ENCODE measurements at places on chromosomes 11 and 22.

GRCh38 chr11:63683133-63683991 is 2.1 kb downstream of the RTN3 start:
- DNase-seq = no peak

DNA sequence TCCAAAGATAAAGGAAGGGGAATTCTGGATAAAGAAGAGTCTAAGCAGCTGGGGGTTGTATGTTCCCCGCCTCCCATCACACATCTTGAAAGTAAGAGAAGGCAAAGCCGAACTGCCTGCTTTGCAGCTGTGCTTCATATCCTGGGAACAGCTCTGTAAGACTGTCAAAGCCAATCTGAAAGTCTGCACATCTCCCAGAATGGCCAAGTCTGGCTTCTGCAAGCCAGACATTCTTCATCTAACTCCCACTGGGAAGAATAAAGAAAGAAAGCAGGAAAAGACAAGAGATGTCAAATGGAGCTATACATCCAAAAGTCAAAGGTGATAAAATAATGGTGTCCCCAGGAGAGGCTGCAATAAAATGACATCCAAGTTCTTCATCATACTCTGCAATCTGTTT is 15.4 kb downstream of the MORC2 start:
- DNase-seq = no peak

DNA sequence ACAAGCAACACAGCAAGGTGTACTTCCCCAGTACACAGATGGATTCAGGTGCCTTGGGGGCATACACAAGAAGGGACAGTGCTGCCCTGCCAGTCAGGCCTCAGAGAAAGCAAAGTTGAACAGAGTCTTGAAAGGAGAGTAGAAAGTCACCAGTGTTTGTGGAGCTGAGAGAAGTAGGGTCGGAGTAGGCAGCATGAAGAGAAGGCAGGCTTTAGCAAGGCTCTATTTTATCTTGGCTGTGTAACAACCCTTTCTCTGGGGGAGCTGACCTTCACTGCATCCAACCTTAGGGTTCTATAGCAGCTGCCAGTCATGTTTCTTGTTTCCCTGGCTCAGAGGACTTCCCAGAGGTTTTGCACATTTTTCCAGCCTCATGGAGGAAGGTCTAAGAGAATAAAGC is 77.4 kb upstream of the BLID start:
- DNase-seq = no peak

GRCh38 chr11:34104680-34105078 is 750 bp upstream of the NAT10 start:
- DNase-seq = no peak

- DNase-seq = no peak
Measured at GRCh38 chr22:46450931-46451561, 86.4 kb downstream of the CELSR1 start.

DNA sequence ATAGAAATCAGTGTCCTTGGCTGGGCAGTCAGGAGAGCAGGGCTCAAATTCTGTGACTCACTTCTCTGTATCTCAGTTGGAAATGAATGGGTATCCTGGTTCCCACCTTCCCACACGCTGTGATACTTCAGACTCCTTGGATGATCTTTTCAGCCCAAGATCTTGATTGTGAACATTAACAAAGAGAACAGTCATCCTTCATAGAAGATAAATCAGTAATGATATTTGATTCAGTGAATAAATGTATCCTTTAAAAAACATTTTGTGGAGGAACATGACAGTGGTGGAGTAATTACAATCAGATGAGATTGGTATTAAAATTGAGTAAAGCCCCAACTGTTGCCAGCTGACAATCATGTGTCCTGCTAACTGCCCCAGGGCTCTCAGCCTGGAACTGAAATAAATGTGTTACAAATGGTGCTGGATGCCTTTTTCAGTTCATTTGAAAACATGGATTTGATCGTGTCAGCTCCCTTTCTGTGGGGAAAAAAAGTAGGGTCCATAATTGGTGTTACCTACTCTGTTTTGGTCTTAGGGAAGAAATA is 72.9 kb upstream of the OR5AN1 start:
- no peak for DNase-seq

DNA sequence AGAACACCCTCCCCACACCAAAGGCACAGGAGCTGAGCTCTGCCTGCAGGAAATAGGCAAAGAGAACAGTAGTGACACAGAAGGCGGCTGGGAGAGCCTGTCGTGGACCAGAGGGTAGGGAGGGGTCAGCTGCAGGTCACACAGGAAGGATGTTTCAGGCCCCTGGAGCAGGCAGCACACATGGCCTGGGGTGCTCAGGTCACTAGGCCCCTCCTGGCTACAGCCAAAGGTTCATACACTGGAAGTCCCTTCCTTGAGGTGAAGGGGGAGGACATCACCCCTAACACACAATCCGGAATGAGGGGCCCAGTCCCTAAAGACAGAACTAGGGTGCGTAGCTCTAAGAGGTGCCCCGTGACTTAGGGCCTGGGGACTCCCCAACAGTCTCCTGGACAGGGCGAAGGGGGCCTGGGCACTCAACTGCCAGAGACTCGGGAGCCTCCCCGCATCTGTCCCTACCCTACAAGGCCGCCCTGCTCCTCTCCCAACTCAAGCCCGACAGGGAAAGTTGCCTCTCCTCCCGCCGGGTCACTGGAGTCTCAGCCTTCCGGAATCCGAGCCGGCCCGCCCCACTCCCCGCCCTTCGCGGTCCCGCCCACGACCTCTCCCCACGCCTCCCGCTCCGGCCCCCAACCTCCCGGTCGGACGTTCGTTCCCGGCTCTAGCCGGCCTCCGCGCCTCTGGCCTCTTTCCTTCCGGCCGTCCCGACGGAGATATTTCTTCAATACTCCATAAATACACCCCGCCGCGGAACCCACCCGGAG is at the start of gene CYB5R2:
Gene CYB5R2, minus strand, starts transcription at position 541 of the 764 bp plus-strand sequence. CDS start 675 bp downstream, outside the sequence.
- no peak for DNase-seq

- DNase-seq = no peak
Measured at GRCh38 chr11:9646324-9646723, 17.6 kb upstream of the SWAP70 start.

DNA sequence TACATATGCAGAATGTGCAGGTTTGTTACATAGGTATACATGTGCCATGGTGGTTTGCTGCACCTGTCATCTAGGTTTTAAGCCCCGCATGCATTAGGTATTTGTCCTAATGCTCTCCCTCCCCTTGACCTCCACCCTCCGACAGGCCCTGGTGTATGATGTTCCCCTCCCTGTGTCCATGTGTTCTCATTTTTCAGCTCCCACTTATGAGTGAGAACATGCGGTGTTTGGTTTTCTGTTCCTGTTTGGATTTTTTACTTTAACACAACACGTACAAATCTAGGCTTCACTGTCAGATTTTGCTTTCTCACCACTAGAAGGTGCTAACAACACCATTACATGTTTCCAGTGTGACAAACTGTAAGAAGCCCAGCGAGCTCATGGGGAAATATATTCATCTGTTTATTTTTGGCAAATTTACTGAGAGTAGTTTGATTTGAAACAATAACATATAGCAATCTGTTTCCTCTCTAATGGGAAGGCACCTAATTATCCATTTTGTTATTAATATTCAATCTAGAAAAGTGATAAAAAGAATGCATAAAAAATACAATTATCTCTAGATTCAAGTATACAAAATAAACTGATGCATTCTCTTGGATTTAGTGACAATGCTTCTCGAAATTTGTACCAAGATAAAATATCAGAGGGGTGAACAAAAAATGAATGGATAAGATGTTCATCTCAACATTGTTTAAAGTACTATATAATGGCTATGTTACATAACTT is 23.2 kb upstream of the BIRC3 start:
- DNase-seq = no peak

DNA sequence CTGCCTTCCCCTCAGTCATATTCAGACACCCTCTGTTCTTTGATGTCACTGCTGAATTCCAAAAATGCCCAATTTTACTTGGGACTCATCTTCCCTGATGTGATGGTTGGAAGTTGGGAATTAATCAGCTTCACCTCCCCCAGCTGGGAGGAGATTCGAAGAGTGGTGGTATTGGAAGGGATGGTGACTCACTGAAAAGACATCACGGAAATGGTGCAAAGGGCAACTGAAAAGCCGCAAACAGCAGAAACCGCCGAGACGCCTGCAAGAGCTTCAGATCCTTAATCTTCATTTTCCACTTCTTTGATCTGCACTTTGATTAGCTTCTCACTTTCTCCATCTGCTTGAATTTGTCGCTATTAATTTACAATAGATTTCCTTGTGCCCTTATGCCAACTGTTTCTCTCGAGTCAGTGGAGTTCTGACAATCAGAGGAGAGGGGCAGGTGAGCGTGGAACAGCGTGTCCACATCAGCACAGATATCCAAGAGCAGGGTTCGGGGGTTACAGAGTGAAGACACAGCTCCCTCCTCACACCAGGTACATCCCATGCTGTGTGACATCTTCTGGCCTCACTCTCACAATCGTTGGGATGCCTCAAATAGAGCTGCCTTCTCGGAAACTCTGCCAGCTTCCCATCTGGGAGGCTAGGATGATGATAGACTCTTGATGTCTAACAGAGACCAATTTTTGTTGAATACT is 325.4 kb downstream of the BRD1 start:
- DNase-seq = no peak

DNA sequence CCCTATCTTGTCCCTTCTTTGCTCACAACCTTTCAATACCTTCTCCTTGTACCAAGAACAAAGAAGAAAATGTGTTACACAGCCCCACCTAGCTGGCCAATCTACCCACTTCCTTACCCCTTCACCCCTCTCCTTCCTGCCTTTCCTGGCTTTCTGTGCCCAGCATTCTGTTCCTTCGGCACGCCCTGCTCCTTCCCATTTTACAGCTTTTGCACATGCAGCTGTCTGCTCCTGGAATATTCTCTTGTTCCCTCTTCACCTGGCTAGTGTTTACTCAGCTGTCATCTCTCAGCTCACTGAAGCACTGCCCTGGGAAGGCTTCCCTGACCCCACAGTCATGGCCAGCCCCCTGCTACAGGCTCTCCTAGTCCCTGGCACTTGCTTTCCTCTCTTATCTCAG is 30.7 kb downstream of the SERPINH1 start:
- DNase-seq = no peak

DNA sequence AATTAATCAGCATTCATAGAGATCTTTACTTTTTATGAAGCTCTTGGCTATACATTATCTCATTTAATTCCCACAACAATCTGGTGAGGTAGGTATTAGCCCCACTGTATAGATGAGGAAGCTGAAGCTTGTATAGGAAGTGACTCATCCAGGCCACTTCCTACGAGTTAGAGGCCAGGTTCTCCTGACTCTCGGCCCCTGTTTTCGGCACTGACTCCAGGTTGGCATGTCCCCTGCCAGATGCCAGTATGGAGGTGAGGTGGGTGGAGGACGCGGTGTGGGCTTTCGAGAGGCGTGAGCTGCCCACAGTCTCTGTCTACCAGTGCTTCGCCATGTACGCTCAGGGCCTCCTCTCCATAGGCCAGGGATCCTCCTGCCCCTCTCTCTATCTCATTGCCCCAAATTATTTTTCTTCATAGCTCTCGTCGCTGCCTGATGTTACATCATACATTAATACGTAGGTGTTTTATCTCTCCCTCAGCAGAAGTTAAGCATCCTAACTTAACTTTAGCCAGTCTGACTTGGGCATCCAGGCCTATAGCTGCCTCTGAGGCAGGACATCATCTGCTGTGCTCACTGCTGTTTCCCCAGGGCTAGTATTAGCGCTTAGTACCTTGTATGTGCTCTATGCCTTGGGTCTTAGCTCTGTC is 9.0 kb downstream of the DGAT2 start:
- no peak for DNase-seq

DNA sequence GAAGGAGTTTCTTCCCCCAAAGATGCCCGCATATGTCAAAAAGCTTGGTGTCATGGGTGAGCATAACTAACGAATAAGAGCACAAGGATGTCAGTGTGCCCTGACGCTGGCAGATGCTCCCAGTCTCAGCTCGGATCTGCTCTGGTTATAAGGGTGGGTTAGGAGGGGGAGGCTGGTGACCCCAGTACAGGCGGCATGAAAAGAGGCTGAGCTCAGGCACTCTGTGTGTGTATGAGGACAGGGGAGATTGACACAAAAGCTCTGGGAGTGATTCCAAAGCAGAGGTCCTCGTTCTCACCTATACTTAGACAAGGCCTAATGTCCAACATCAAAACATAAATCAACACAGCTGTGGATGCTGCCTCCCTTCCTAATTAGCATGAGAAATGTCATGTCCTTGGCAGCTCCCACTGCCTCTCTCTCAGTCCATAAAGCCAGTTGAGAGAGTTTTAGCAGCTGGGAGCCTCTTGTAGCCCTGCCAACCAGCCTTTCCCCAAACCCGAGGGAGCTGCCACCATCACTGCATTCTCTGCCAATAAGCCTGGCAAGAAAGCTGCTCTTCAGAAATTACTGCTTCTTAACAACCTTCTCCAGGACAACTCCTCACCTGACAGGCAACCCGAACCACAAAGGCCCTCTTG is 59.8 kb downstream of the SC5D start:
- DNase-seq = no peak

GRCh38 chr22:37544955-37545702 is 15.2 kb upstream of the CDC42EP1 start:
- no peak for DNase-seq

DNA sequence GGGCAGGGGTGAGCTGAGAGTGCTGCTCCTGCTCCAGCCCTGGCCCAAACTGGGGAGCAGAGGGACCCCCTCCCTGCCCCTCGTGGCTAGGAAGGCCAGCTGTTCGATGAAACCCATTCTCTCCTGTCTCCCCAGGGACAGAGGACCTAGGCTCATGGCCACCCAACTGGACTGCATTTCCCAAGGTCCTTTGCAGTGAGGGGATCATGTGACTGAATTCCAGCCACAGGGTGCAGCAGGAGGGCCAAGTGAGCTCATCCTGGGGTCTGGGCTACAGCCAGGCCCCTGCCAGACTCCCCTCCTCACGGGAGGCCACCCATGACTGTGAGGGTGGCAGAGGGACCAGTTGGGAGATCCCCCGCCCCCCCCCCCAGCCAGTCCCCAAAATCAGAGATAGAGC is 777.6 kb downstream of the TBC1D22A start:
- DNase-seq = no peak

GRCh38 chr22:44795701-44796630 is 43.6 kb downstream of the ARHGAP8 start:
- no peak for DNase-seq

GRCh38 chr11:86949995-86950660 is 5.1 kb downstream of the FZD4 start:
- no peak for DNase-seq
